ENCODE measurements at places on chromosomes 4 and X.

DNA sequence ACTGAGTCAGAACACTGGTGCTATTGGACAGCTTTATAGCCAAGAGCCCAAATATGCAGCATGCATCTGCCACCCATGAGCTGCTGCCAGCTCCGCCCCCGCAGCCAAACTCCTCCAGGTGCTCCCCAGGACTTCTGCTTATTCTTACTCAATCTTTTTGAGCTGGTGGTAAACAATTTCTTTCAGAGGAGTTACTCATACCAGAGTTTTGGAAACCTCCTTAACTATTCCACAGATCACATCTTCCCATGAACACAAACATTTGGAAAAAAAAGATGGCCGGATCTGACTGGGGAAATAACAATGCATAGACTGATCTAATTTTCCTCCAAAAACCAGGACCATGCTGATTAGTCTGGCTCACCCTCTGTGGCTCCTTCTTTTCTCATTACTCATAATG is 399.9 kb downstream of the GPM6A start:
- DNase-seq = no peak

DNA sequence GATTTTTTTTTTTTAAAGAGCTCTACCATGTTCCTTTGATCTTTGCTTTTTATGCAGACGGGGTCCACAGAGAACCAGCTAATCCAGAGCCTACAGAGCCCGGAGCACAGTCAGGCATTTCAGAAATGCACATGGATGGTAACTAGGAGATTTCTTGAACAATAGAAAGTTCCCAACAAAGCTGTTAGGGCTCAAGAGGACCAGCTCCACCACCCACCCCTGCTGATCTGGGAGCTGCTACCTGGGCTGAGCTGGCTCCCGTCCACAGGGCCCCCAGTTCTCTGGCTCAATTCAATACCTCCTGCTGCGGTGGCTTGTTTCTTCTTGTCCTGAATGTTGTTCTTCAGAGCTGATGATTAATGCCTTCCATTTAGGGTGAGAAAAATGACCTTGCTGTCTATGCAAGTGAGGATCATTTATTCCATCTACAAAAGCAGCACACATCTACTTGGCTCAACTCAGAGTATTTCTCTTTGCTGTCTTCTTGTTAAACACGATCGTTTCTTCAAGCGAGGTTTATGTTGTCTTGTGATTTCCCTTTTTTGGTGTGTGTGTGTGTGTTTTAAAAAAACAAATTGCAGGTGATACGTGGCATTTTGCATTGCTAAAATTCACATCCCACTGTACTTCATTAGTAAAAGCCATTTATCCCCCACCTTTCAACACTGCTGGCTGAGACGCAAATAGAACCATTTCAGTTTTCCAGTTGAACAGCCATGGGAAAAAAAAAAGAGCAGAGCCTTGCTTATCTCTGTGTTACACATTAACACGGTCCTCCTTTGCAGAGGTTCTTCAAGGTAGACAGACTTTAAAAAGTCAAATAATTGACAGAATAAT is 31.3 kb downstream of the IGFBP7 start:
- no peak for DNase-seq

DNA sequence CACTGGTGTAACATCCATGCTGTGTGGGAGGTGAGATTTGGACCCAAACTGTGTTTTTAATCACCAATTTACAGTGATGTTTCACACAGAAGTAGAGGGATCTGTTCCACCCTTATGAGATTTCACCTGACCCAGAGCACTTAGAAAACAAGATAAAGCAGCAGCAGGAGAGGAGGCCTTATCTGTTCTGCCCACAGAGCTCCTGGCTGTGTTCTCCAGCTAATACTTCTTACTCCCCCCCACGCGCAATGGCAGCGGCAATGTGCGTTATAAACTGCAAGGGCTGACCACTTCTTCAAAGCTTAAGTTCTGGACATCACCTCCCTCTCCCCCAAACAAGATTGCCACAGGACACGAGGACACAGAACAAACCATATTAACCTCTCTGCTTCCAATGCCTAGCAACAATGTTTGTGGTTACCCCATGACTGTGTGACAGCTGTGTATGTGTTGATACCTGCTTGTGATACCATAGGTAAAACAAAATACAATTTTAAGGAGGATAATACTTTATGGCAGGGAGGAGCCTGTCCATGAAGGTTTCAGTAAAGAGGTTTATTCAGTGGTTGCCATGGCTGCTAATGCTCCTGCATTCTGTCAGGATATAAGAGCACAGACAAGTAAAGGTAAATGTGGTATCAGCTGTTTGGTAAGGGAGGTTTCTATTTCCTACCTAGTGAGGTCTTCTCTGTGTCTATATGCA is 210.0 kb downstream of the SOWAHB start:
- DNase-seq = no peak

DNA sequence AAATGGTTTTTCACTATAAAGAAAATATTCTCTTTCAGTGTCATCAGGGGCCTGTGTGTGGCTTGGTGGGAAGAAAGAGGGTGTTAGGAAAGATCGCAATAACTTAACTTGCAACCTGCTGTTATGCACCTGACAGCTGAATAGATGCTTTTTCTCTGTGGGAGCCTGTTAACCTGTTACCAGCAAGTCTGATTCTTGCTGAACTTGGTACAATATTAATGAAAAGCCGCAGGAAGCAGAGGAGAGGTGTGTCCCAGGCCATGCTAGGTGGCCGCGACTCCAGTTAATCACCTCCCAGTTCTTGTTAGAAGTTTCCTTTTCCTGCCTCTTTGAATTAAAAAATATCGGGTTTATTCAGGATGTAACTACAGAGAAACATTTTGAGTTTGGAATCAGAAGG is 494.8 kb upstream of the AGA start:
- DNase-seq = no peak

- no peak for DNase-seq
Measured at GRCh38 chr4:81519427-81519773, 47.7 kb upstream of the RASGEF1B start.

- peak; percentile 74 for DNase-seq
Measured at GRCh38 chr4:6221851-6222760, 21.8 kb upstream of the JAKMIP1 start.

DNA sequence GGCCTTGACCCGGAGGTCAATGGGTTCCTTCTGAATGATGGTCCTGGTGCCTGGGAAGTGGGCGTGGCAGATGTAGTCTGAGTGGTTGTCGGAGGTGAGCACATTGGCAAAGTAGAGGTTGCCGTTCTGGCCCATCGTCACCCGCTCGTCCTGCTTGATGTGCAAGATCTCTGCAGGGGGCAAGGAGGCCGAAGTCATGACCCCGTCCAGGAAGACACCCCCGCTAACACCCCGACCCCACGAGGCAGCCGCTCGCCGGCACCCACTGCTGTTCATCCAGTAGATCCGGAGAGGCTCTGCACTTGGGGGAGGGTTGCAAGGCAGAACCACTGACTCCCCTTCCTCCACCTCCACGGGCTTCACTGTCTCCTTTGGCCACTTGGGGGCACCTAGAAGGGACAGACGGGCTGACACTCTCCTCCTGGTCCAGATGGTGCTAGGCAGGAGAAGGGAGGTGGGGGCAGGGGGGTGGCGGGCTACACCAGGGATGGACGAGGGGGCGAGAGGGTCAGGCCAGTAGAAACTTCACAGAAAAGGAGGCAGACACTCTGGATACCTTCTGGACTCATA is 15.1 kb downstream of the L1CAM start:
- peak; percentile 37 for DNase-seq

DNA sequence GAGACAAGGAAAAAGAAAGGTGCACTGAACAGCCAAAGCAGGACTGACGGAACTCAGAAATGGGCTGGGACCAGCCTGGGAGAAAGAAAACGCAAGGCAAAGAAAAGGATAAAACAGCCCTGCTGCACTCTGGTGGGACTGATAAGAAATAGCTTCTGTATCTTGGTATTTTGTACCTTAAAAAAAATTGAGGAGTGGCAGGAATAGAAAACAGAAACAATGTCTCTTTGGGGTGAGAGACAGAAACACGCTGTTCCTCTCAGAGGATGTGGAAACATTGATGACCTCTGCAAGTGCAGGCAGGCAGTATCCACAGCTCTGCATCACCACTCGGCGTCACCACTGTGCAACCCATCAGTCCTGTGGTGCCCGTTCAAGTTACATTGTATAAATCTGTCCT is 152.5 kb upstream of the SPRY1 start:
- DNase-seq = no peak
